ENCODE measurements at places on chromosomes 13 and 19. TPM values are rescaled to one million over a fixed set of nuclear protein-coding genes. Genes with fewer than 3 reads are reported as not detected.
A peak's percentile ranks its signal among the peaks of the same experiment; 100 is the strongest.

GRCh38 chr19:29189033-29189360, 24.0 kb downstream of the UQCRFS1 start:
- no peak for DNase-seq
- H3K27me3 ChIP-seq: no peaks in the 10 kb centered on the region
- H3K4me1 ChIP-seq: no peaks in the 10 kb centered on the region
- H3K27ac ChIP-seq: no peak overlapping the region

DNA sequence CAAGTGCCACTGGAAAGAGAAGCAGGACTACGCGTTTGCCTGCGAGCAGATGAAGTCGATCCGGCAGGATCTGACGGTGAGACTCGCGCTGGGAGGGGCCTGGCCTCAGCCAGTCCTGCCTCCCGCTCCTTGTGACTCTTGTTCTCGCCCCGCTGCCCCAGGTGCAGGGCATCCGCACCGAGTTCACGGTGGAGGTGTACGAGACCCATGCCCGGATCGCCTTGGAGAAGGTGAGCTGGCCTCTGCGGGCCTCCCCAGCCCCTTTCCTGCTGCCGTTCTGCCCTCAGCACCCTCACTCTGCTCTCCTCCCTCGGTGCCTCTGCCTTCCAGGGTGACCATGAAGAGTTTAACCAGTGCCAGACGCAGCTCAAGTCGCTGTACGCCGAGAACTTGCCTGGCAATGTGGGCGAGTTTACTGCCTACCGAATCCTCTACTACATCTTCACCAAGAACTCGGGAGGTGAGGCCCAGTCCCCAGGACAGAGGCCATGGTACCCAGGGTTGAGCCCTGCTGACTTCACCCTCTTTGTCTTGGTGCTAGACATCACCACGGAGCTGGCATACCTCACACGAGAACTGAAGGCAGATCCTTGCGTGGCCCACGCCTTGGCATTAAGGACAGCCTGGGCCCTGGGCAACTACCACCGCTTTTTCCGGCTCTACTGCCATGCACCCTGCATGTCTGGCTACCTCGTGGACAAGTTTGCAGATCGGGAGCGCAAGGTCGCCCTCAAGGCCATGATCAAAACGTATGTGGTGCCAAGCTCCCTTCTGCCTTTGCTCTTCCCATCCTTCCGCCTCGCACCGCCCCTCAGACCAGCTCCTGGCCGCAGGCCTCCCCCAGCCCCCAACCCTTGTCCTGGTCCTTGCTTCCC, 5.6 kb downstream of the LENG9 start:
- H3K27ac ChIP-seq: no peak overlapping the region
- H3K4me1 ChIP-seq: peaks cover 37% of the 10 kb centered on the region
- H3K36me3 ChIP-seq: peaks cover 66% of the 10 kb centered on the region
- H3K4me3 ChIP-seq: no peak overlapping the region
- DNase-seq: no peak
- H3K27me3 ChIP-seq: no peaks in the 10 kb centered on the region

DNA sequence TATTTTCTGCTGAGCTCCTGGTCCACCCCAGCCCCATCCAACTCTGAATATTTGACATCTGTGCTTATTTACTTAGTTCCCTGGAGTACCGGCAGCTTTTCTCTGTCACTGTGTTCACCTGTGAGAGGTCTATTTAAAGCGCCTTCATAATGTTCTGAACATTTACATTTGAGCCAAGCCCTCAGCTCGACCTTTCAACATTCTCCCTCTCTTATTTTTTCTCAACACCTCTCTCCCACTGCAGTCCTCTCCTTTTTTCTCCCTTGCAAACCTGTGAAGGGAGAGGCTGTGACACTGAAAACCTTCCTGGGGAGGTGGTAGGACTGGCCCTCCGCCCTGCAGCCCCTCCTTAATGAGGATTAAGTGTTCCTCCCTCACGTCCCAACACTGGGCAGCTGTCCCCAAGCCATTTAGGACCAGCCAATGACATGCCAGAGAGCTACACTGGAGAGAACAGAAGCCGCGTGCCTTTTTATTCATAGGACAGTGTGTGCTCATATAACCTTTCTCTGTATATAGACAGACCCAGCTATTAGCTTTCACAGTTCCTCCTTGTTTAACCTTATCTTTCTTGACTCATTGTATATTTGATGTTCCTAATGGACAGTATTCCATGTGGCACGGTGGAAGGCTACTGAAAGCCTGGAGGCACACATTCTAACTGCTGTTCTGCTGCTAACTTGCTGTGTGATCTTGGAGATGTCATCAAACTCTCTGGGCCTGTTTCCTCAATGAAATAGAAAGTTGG, 134.8 kb downstream of the NUFIP1 start:
- H3K4me1 ChIP-seq: no peaks in the 10 kb centered on the region
- peak; percentile 70 for DNase-seq
- no peak overlapping the region for H3K4me3 ChIP-seq
- H3K27ac ChIP-seq: peak overlapping the region; percentile 75
- H3K27me3 ChIP-seq: no peaks in the 10 kb centered on the region
- H3K36me3 ChIP-seq: no peaks in the 10 kb centered on the region

DNA sequence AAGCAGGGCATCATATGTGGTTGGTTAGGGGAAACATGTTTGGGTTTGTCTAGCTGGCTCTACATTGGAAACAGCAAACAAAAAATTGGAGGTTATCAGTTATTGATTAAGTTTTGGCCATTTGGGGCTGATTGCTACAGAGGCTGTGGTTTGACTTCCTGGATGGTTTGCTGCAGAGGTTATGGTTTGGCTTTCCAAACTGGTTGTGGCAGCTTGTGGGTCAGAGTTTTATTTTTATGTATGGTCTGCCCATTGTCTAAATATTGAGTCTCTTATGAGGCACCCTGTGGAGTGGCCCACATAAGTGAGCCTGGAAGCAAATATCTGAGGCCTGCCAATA, 261.6 kb downstream of the GPC5 start:
- no peak for DNase-seq
- no peak overlapping the region for H3K4me3 ChIP-seq
- H3K27ac ChIP-seq: no peak overlapping the region
- no peaks in the 10 kb centered on the region for H3K27me3 ChIP-seq
- H3K4me1 ChIP-seq: no peaks in the 10 kb centered on the region

- no peak overlapping the region for H3K27ac ChIP-seq
- no peak overlapping the region for H3K4me3 ChIP-seq
- peaks cover 47% of the 10 kb centered on the region for H3K36me3 ChIP-seq
- no peaks in the 10 kb centered on the region for H3K4me1 ChIP-seq
- no peak for DNase-seq
- no peaks in the 10 kb centered on the region for H3K27me3 ChIP-seq
Observed at GRCh38 chr19:49988433-49988832, 27.5 kb upstream of the SIGLEC11 start.

- peak; percentile 35 for DNase-seq
- peak overlapping the region; percentile 75 for H3K27ac ChIP-seq
- no peak overlapping the region for H3K4me3 ChIP-seq
- H3K27me3 ChIP-seq: no peaks in the 10 kb centered on the region
Observed at GRCh38 chr13:26486550-26486949, 70.9 kb upstream of the WASF3 start.

GRCh38 chr13:73913079-73913740, 221.0 kb downstream of the KLF12 start:
- H3K27me3 ChIP-seq: no peaks in the 10 kb centered on the region
- H3K36me3 ChIP-seq: no peaks in the 10 kb centered on the region
- no peak for DNase-seq
- H3K4me1 ChIP-seq: peaks cover 35% of the 10 kb centered on the region
- H3K27ac ChIP-seq: no peak overlapping the region
- H3K4me3 ChIP-seq: no peak overlapping the region

The SCEL gene
- not detected for total RNA-seq

DNA sequence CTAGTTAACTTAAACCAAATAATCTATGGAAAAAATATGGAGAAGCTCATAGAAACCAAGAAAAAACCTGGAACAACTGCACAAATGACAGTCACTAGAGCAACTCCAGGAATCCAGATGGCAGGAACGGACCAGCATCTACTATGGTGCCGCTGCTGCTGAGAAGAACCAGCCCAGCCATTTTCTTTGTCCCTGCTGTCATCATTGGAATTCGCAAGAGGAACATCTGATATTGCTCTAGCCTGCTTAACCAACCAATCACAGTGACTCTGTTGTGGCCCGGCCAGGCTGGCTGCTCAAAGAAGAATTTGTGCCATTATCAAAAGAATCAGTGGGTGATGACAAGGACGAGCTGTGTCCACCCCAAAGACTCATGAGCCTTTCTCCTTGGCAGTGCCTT, 33.1 kb upstream of the CEBPA start:
- H3K36me3 ChIP-seq: no peaks in the 10 kb centered on the region
- no peak overlapping the region for H3K27ac ChIP-seq
- DNase-seq: no peak
- H3K4me1 ChIP-seq: no peaks in the 10 kb centered on the region

The FAM216B gene
- 0.90 TPM for total RNA-seq

DNA sequence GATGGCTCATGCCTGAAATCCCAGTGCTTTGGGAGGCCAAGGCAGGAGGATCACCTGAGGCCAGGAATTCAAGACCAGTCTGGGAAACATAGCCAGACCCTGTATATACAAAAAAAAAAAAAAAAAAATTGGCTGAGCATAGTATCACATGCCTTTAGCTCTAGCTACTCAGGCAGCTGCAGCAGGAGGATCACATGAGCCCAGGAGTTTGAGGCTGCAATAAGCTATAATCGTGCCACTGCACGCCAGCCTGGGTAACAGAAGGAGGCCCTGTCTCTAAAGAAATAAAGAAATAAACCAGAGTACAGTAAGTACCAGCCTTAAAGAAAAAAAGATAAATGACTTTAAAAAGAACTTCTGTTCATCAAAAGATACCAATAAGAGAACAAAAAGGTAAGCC, 52.9 kb downstream of the FAM124A start:
- peaks cover 2% of the 10 kb centered on the region for H3K4me1 ChIP-seq
- no peak overlapping the region for H3K4me3 ChIP-seq
- H3K36me3 ChIP-seq: no peaks in the 10 kb centered on the region

GRCh38 chr19:15101479-15102082, 5.6 kb upstream of the SYDE1 start:
- DNase-seq: no peak
- H3K4me3 ChIP-seq: no peak overlapping the region
- H3K36me3 ChIP-seq: no peaks in the 10 kb centered on the region
- no peaks in the 10 kb centered on the region for H3K27me3 ChIP-seq
- peaks cover 11% of the 10 kb centered on the region for H3K4me1 ChIP-seq
- no peak overlapping the region for H3K27ac ChIP-seq

GRCh38 chr13:56396318-56396717, 744.4 kb upstream of the PRR20A start:
- no peak overlapping the region for H3K4me3 ChIP-seq
- H3K4me1 ChIP-seq: no peaks in the 10 kb centered on the region
- H3K27me3 ChIP-seq: no peaks in the 10 kb centered on the region
- H3K27ac ChIP-seq: no peak overlapping the region
- no peaks in the 10 kb centered on the region for H3K36me3 ChIP-seq

DNA sequence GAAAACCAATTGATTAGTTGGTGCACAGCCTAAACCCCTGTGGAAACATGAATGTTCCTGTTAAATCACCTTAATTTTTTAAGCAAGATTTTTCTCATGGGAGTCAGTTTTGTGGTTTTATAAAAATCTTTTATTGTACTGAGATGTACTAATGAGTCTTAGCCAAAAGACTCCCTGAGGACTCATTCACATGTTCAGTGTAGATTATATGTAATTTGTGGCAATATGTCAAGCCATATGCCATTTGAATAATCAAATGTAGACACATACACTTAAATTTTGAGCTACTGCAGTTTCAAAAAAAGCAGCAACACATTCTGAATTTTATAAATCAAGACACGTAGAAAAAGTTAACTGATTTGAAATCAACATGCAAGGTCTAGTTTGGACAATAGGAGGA, 395.2 kb downstream of the MYO16 start:
- no peaks in the 10 kb centered on the region for H3K27me3 ChIP-seq
- no peaks in the 10 kb centered on the region for H3K4me1 ChIP-seq
- H3K36me3 ChIP-seq: no peaks in the 10 kb centered on the region

The NXNL1 gene
- not detected for total RNA-seq

- no peak for DNase-seq
- no peaks in the 10 kb centered on the region for H3K27me3 ChIP-seq
- H3K27ac ChIP-seq: no peak overlapping the region
- no peaks in the 10 kb centered on the region for H3K36me3 ChIP-seq
Observed at GRCh38 chr13:99596180-99596579, 94.9 kb downstream of the TM9SF2 start.

GRCh38 chr13:84086847-84087162, 204.5 kb upstream of the SLITRK1 start:
- H3K27ac ChIP-seq: no peak overlapping the region
- H3K4me3 ChIP-seq: no peak overlapping the region
- H3K4me1 ChIP-seq: no peaks in the 10 kb centered on the region
- no peaks in the 10 kb centered on the region for H3K36me3 ChIP-seq

GRCh38 chr19:12194827-12195731, 32.2 kb downstream of the ZNF136 start:
- H3K27ac ChIP-seq: peak overlapping the region; percentile 65
- H3K27me3 ChIP-seq: no peaks in the 10 kb centered on the region
- DNase-seq: peak; percentile 84
- H3K4me3 ChIP-seq: peak overlapping the region; percentile 77
- no peaks in the 10 kb centered on the region for H3K36me3 ChIP-seq

DNA sequence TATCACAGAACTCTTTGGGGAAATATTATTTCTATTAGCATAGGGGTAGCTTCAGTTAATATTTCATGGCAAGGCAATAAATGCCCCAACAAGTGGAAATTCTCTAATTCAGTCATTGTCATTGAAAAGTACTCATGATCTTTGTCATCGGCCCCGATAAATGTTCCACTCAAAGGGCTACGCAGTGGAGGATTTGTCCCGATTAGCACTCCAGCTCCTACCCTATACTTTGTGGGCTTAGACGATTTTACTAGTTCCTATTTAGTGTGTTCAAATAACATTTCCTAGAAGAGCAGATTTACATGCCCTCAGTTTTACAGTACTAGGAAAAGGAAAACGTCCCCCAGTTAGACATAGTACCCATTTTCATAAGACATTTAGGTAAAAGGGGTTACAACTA, 38.0 kb upstream of the ATP12A start:
- no peak for DNase-seq
- no peaks in the 10 kb centered on the region for H3K36me3 ChIP-seq
- no peaks in the 10 kb centered on the region for H3K4me1 ChIP-seq
- H3K4me3 ChIP-seq: no peak overlapping the region

DNA sequence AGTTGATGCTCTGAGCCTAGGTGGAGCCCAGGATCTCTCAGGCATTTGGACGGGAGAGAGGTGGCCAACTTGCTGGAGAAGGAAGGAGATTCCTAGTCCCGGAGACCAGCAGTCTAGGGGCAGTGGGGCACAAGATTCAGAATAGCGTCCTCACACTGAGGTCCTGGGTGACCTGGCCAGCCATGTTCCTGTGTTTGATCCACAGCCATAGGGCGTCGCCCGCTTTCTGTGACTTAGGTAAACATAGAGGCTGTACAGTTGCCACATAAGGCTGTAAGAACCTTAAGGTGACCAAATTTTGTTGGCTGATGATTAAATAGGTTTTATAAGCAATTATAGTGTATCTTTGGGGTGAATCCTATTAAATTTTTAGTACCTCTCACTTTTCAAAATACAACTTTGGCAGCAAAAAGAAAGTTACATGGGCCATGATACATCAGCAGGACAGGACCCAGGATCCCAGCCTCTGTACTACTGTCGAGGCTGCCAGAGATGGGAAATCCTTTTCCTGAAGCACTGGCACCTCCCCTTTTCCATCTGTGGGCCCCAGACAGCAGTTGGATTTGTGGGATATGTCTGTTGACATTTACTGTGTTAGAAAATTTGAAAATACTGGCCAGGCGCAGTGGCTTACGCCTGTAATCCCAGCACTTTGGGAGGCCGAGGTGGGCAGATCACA, 37.5 kb downstream of the TSSK6 start:
- H3K36me3 ChIP-seq: peaks cover 8% of the 10 kb centered on the region
- H3K27ac ChIP-seq: no peak overlapping the region

- no peak overlapping the region for H3K4me3 ChIP-seq
- H3K27me3 ChIP-seq: no peaks in the 10 kb centered on the region
Observed at GRCh38 chr13:41842036-41842620, 118.8 kb downstream of the VWA8 start.

- H3K27me3 ChIP-seq: no peaks in the 10 kb centered on the region
- H3K4me3 ChIP-seq: peak overlapping the region; percentile 49
- DNase-seq: no peak
- peaks cover 3% of the 10 kb centered on the region for H3K36me3 ChIP-seq
- H3K27ac ChIP-seq: no peak overlapping the region
Observed at GRCh38 chr19:48290401-48290770, 20.5 kb downstream of the ZNF114 start.

Measured in heart right ventricle (tissue), 16 donors.